ENCODE measurements at places on chromosomes 11 and 22. TPM values are rescaled to one million over a fixed set of nuclear protein-coding genes. Genes with fewer than 3 reads are reported as not detected.

- DNase-seq: no peak
Measured at GRCh38 chr11:3107608-3108182, 50.5 kb upstream of the CARS1 start.

DNA sequence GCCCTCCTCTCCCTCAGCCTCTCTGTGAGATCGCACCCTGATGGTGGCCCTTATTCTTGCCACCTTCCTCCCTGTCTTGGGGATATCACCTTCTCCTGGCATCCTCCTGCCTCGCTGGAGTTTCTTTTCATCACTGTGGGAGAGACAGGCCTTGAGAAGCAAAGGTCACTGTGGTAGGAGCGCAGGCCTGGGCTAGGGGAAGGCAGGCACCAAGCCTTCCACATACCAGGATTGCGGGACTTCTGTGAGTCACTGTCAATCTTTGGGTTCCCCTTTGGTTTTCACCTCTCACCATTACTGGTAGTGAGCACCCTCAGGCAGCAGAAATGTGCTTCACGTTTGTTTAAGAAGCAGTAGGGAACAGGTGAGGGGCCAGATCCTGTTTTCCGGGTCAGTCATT is 31.2 kb upstream of the B3GAT1 start:
- no peak for DNase-seq

GRCh38 chr11:11409224-11409623 is 56.2 kb upstream of the CSNK2A3 start:
- no peak for DNase-seq

DNA sequence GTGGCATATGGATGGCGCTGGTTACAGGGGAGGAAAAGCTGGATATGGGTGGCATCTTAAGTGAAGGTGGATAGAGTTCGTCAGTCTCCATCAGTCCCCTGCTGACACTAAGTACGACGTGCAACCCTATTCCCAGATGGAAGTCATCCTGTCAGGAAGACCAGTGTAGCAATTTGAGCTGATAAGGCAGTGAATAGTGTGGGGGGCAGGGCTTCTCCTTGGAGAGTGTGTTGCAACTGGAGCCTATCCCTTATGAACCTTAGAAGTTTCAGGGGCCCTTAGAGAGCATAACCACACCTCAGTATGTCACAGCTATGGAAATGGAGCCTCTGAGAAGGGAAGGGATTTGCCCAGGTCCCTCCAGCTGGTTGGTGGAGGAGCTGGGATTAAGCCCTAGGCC is 36.1 kb upstream of the ANKK1 start:
- no peak for DNase-seq

- no peak for DNase-seq
Measured at GRCh38 chr11:47409440-47410369, 1.3 kb downstream of the SLC39A13 start.

DNA sequence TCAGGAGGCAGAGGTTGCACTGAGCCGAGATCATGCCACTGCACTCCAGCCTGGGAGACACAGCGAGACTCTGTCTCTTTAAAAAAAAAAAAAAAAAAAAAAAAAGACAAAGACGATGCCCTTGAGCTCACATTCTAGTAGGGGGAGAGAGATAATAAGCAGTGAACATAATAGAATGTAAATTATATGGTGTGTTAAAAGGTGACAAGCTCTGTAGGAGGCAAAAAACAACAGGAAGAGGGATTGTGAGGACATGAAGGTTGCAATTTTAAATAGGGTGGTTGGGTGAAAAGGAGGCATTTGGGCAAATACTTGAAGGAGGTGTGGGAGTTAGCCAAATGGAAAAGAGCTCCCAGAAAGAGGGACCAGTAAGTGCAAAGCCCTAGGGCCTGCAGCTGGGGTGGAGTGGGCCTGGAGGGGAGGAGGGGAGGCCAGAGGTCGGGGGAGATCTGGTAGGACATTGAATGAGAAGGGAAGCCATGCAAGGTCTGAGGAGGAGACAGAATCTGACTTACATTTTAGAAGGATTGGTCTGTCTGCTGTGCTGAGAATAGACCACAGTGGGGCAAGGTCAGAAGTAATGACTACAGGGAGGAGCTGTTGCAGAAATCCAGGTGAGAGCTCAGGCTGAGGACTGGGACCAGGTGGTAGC is 26.6 kb downstream of the P2RY2 start:
- no peak for DNase-seq

GRCh38 chr11:107196732-107197131 is 178.5 kb upstream of the GUCY1A2 start:
- DNase-seq: no peak

DNA sequence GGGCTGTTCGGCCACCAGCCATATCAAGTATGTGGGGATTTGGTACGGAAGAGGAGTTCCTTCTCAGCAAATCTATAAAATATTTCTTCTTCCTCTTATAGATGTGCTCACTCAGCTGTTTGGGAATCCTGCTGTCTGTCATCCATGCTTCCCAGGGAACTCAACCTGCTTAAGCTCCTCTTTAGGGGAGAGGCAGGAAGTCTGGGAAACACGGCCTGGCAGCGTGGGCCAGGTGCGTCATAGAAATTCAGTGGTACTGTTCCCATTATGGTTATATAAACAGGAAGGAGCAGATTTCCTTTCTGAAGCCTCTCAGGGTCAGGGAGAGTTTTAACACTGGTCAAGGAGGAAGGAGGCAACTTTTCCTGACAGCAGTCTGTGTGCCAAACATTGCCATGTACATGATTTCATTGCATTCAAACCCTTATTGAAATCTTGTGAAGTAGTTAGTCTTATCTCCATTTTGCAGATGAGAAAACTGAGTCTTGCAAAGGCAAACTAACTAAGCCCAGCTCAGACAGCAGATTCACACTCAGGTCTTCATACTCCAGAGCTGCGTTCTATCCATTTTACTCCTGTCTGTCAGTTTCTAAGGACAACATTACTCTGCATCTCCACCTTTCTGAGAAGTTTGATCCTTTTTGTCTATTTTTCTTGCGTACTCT is 35.4 kb upstream of the AMOTL1 start:
- DNase-seq: no peak

- DNase-seq: no peak
Measured at GRCh38 chr11:16745950-16746605, 7.6 kb downstream of the C11orf58 start.

DNA sequence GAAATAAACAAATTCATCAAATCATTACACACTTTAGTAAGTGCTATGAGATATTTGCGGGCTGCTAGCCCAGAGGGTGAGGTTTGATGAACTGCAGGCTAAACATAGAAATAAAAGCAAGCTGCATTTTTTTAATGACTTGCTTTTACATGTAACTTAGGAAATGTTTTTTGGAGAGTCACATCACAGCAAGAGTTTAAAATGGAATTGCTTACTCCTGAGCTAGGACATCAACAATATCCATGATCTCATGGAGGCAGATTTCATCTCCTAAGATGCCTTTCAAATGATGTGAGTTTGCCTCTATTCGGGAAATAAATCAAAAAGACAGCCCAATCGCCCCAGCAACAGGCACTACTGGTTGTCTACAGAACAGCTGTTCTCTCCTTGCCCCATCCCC is 73.4 kb upstream of the CD44 start:
- DNase-seq: no peak

- no peak for DNase-seq
Measured at GRCh38 chr11:1310318-1310687, 871 bp upstream of the TOLLIP start.

- DNase-seq: no peak
Measured at GRCh38 chr11:110200241-110200640, 96.2 kb downstream of the RDX start.

DNA sequence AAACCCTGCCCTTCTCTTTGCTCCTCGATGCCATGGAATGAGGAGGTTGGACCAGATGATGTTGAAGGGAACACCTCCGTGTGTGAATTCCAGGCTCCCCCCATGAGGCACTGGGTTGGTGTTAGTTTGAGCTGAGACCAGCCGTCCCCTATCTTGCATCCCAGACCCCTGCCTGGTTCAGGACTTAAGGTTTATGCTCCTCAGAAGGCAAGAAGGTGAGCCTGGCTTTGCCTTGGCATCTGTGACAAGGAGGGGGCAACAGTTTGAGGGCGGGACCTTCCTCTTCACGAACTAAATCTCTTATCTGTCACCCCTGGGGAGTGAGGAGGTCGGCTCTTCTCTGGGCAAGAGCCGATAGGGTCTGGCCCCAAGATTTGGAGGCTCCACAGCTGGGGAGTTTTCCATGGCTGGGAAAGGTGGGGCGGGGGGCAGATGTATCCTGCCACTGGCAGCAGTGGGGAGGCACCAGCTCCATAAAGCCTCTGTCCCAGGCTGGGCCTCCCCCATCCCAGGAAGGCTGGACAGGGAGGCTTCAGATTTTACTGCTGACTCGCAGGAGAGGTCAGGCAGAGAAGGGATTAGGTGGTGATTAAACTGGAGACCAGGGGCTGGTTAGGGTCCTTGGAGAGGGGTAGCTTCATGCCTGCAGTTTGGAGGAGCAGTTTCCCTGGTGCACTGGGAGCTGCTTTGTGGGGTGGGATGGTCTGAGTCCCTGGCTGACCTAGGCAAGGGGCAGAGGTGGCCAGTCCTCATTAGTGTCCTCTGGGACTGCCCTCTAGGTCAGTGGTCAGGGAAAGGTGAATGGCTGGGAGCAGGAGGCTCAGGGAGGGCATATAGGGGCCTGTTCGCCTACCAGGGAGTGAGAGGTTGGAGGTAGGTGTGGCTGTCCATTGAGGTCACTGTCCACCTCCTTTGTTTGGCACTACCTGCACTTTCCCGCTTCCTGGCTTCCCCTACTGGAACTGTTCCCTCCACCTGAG is 1.1 kb downstream of the SEC14L2 start:
- no peak for DNase-seq

DNA sequence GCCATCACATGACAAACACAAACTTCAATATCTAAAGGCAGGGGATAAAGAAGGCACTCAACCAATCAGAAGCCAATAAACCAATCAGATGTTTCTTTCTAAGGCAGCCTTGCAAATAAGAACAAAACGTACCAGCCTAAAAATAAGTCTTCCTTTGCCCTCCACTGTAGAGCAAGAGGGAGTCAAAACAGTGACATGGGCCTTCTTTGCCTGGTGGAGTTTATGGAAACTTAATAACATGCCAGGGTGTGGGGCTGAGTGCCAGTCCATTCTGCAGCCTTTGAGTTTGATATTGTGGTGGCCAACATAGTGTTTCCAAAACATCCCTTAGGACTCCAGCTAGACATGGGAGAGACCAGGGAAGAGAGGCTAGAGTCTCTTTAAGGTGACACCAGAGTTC is 126.1 kb upstream of the NECTIN1 start:
- DNase-seq: no peak

GRCh38 chr11:65077451-65077850 is 6.4 kb downstream of the CDCA5 start:
- DNase-seq: no peak

GRCh38 chr11:118310271-118310670 is 5.7 kb downstream of the CD3E start:
- DNase-seq: no peak

GRCh38 chr11:110185121-110185591 is 92.0 kb downstream of the ZC3H12C start:
- no peak for DNase-seq

- DNase-seq: no peak
Measured at GRCh38 chr11:85923455-85923854, 68.3 kb downstream of the CCDC83 start.

DNA sequence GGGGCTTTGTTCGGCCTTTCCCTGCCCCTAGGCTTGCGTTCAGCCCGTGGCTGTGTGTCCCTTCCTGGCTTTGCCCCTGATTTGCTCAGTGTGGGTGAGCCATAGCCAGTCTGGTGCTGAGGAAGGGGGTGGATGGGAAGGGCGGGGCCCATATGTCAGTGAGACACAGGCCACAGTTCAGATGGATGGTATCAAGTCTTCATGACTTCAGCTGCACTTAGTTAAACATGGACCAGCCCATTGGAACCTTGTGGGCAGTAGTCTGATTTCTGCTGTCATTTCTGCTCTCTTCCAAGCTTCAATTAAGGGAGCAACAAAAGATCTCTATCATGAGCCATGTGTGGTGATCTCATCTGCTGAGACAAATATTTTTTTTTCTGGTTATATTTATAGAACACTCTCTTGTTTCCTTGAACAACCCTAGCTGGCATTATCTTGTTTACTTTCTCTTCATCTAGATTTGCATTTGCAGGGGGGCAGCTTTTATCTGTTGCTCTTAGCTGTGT is 21.6 kb upstream of the PEX26 start:
- DNase-seq: no peak

DNA sequence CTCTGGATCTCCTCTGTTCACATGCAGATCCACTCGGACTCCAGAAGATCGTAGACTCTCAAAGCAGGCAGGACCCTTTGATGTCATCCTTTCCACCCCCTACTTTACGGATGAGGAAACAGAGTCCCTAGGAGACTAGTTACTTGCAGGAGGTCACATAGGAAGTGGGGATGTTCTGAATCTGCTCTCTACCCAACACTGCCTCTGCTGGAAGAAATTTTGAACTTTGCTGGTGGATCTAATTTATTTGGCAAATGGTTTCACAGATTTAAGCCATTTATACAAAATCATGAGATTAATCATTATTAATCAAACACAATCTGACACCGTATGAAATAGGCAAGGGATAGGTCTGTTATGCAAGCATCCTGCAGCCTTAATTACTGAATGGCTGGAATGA is 55.0 kb upstream of the USP47 start:
- no peak for DNase-seq

- DNase-seq: no peak
Measured at GRCh38 chr11:65781962-65782815, 1.4 kb upstream of the AP5B1 start.

GRCh38 chr22:19577422-19577966 is 53.3 kb upstream of the CLDN5 start:
- no peak for DNase-seq

- DNase-seq: no peak
Measured at GRCh38 chr11:61076506-61077304, 25.6 kb upstream of the CD5 start.

- DNase-seq: no peak
Measured at GRCh38 chr11:103465555-103466140, 356.4 kb downstream of the DYNC2H1 start.

DNA sequence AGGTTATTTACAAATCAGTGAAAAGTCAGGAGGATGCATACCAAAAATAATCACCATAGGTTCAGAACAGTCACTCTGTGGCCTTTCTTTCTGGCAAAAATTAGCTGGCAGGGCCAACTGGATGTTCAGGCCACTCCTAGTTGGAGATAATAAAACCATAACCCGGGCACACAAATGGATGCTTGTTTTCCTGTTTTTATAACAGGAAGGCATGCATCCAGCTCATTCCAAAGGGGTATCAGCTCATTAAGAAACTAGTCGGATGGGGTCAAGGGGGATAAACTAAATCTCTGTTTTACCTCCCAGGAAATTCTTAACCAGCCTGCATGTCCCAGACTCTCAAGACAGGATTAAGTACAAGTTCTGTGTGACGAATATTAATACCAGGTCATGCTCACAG is 81.0 kb downstream of the FBXO7 start:
- DNase-seq: no peak

BEST1 gene
- 3.7 TPM for polyA plus RNA-seq

HBB gene
- polyA plus RNA-seq: 116 TPM

OR8G5 gene
- polyA plus RNA-seq: not detected

CTSC gene
- polyA plus RNA-seq: 263 TPM

FOLR1 gene
- 11.1 TPM for polyA plus RNA-seq

MAJIN gene
- polyA plus RNA-seq: 0.92 TPM

RPS6KB2 gene
- polyA plus RNA-seq: 38.5 TPM

SOX6 gene
- 19.6 TPM for polyA plus RNA-seq

All from left renal pelvis (tissue), 4 donors.